ENCODE measurements at places on chromosomes 3 and 15.

- no peak for DNase-seq
Measured at GRCh38 chr15:69763831-69764230, 311.2 kb downstream of the RPLP1 start.

GRCh38 chr3:186984064-186984463 lies 53.7 kb downstream of the ST6GAL1 start:
- DNase-seq = no peak

DNA sequence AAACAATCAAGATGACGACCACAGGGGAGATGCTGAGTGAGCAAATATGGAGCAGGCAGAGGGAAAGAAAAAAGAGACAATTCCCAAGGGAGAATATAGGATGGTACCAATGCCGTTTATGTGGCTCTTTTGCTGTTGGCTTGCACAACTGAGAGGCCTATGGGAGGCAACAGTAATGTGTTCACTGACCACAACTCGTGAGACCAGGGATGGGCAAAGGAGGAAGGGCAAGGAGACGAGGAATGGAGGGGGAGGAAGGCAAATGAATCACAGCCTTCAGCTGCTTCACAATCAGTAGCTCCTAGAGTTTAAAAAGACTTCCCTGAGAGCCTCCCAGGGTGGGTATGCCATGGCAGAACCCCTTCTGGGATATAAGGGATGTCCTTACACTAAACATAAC lies 131.5 kb downstream of the SLC9A9 start:
- DNase-seq = no peak

- no peak for DNase-seq
Measured at GRCh38 chr3:170947018-170947769, 38.8 kb upstream of the EIF5A2 start.

DNA sequence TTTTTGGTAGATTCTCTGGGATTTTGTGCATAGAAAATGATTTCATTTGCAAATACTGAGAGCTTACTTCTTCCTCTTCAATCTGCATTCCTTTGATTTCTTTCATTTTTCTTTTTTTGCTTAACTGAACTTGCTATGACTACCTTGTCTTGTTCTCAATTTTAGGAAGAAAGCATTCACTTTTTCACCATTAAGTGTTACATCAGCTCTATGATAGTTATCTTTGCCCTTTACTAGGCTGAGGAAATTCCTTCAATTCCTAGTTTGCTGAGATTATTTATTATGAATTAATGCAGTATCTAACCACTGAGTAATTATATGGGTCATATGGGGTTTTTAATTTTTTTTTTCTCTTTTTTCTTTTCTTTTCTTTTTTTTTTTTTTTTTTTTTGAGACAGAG lies 172.8 kb downstream of the PEAK1 start:
- DNase-seq = no peak

- DNase-seq = no peak
Measured at GRCh38 chr3:123832692-123833397, 51.3 kb downstream of the MYLK start.

DNA sequence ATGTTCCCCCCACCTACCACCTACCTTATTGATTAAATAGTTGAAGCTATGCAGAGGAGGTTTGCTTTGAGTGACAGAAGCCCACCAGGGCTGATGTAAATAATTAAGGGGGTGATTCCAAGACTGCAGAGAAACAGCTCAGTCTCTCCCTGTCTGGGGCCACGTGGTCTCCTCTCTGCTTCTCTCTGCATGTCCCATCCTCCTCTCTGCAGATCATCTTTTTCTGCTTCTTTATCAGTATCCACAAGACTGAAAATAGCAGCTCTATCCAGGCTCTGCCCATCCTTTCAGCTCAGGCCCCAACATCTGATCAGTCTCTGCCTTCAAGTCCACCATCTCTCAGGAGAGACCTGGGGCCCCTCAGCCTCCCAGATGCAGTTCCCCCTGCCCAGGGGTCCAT lies 110.8 kb downstream of the ANP32A start:
- no peak for DNase-seq

DNA sequence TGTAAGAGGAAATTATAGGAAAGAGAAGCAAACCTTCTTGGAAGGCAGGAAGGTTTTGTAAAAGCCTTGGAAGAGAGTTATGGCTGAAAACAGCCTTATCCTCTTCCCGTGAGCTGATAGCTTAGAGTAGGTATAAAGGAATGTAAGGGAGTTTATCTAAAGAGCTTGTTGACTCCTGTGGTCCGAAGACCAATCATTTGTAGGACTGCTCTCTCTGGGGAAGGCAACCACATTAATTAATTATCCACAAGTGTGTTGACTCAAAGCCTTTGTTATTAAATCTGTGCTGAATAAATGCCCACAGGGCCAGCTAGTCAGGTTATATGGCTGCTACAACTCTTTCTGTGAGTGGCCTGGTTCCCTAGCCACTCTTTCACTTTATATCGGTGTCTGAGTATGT lies 452.1 kb upstream of the RASGRP1 start:
- no peak for DNase-seq

DNA sequence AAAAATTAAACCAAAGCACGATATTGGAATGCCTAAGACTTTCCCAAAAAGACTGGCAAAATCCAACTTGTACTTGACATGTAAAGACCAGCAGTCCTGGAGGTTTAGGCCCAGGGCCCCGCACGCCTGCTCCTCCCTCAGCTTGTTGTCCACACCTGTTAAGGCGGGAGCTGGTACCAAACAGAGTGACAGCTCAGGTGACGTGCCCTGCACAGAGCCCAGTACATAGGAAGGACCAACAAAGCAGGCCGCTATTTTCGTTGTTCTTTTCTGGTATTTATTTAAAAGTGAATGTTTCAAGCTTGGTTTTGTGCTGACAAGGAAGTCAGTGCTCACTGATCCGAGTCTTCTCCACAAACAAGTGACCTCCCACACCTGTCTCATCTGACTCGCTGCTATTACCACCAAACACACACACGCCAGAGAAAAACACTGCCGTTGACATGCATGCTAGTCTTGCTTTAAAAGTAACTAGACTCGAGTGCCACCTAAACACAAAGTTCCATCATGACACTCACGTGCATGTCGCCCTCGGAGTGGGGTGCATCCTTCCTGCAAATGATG lies 50.2 kb downstream of the HERC2 start:
- DNase-seq = no peak

GRCh38 chr15:68274201-68274848 lies 3.2 kb upstream of the FEM1B start:
- no peak for DNase-seq

DNA sequence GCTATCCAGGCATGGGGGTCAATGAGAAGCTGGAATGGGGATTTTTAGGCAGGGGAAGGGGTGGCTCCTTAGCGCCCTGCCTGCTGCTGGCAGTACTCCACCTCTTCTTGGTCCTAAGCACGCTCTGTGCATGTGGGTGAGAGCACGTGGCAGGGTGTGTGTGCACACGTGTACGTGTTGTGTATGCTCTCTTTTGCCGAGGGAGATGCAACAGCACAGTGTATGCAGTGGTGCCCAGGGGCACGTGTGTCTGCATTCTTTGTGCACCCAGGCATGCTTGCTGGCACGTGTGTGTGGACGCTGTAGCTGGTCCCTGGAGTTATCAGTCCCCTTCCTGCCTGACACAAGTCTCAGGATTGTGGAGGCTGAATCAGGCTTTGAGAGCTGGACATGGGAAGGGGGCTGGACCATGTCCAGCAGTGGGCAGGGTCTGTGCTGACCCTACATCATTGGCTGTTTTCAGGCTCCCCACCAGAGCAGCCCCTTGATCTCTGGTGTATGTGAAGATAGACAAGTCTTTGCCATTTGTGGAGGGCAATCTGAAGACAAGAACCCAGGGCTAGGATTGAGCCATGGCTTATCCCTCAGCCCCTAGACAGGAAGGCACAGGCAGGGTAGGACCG lies 1.9 kb upstream of the CAMKV start:
- DNase-seq = no peak

DNA sequence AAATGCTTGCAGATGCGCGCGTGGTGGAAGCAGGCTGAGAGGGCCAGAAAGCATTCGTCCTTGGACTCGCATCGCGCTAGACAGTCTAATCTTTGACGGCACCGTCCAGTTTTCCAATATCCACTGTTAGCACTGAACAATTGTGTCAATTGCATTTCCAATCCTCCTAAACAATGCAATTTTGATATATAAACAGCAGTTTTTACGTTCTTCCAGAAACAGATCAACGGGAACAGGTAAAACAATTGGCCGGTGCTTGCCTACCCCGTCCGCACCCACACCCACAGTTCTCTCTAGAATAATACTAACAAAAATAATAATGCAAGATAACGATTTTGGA lies 17.2 kb downstream of the CPN2 start:
- no peak for DNase-seq

DNA sequence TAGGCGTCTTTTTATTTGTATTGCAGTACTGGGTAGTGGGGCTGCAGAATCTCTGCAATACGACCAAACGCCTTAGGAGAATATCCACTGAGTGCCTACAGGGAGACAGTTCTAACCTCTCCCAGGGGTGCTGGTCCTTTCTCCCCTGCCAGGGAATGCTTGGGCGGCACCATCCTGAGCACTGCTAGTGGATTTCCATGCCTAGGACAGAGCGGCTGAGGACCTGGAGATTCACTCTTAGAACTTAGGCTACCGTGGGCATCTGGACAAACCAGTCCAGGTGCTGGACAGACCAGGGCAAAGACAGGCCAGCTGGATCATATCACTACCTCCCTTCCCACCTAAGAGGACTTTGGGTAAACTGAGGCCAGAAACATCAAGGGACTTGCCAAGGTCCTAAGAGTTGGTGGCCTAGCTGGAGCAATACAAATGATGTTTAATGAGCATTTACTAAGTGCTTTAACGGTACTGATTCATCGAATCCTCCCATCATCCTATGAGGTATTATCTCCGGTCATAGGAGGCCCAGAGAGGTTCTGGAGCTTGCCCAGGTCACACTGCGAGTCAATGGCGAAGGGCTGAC lies 902 bp downstream of the TMEM44 start:
- no peak for DNase-seq

DNA sequence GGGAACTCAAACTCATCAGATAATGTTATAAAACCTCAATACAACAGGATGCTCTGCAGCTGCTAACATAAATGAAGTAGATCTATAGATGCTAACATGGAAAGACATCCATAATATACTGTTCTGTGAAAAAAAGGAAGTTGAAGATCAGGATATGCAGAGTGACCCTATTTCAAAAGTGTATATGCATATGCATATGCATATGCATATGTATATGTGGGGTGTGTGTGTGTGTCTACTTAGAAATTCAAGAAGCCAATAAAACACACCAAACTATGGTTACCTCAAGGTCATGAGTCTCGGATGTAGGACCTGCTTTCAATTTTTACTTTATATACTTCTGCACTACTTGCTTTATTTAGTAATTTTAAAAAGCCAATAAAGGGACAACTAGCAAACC lies 125.6 kb downstream of the ABHD5 start:
- DNase-seq = no peak

DNA sequence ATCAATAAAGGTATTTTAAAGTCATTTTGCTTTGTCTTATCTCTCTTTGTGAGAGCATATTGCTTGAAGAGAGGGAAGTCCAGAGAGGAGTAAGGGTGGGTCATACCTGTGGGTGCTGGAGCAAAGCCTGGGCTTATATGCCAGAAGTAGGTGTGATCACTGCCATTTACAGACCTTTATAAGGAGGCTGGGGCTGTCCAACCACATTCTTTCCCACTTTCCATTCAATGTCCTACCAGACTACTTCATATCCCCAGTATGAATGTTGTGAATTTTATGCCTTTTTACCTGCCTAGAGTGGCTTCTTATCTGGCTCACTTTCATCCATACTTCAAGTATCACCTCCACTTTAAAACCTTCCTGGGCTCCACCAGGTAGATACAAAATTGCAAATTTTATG lies 39.4 kb upstream of the ST6GAL1 start:
- DNase-seq = no peak
